CD4-positive, alpha-beta T cell treated with Interleukin-15 for 1 hour (primary cell): ENCODE measurements at places on chromosomes 5 and 9.

GRCh38 chr9:94713436-94714215, 12.9 kb upstream of the AOPEP start:
- DNase-seq = no peak

- no peak for DNase-seq
These were observed 5.1 kb downstream of the ENDOG start for GRCh38 chr9:128823362-128823902.

DNA sequence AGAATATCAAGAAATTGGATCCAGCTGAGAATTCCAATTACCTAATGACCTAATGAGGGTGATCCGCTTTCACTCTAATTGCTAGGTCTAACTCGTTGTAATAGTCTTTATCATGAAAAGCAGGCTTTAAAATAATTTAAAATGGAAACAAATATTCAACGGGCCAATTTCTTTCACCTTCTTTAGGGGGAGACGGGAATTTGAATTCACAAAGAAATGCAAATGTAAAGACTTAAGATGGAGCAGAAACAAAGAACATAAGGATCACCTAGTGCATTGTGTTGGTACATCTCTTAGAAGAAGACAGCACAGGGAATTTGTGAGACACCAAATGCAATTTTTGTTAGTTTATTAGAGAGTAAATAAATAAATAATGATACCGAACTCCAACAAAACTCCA, 1.5 kb upstream of the KCNN2 start:
- DNase-seq = no peak

DNA sequence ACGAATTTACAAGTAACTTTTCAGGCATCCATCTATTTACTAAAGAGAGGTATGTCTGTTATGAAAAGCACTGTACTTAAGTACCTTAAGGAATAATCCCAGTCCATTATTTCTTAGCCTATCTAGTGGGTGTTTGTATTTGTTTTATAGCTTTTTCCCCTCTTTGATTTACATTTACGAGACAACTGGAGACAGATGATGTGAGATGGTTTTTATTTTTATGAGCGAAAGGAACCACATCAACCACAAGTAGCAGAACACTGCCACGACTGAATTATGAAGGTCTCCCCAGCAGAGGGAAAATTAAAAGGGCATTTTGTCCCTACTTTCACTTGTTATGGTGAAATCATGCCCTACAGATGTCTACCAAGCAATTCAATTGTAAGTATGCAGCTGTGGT, 357.8 kb downstream of the NFIB start:
- DNase-seq = no peak

- DNase-seq = no peak
These were observed 8.9 kb downstream of the PHF2 start for GRCh38 chr9:93585259-93585658.
